Renal pelvis (tissue), 12 donors: ENCODE measurements at places on chromosomes 5 and 9. TPM values are rescaled to one million over a fixed set of nuclear protein-coding genes. Genes with fewer than 3 reads are reported as not detected.

The BARX1 gene
- 0.40 TPM for polyA plus RNA-seq

The CNTFR gene
- polyA plus RNA-seq: 48.1 TPM

GRCh38 chr5:34667705-34668104 is 11.6 kb downstream of the RAI14 start:
- DNase-seq: no peak

GRCh38 chr5:172007175-172008110 is 1.0 kb upstream of the FBXW11 start:
- DNase-seq: peak; percentile 34

DNA sequence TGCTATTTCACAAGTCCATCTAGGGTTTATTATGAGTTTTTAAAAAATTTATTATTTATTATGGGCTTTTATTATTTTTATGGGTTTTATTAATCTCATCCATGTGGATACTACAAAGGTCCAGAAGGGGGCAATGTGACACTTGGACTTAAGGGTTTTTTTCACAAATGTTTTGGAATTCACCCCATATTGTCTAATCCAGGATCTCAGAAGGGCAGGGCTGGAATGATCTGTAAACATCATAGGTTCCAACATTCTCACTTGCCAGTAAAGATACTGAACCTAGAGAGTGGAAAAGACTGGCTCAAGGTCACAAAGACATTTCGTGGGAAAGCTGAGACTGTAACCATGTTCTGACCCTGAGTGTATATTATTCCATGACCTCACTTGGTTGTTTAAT is 35.6 kb downstream of the NIM1K start:
- DNase-seq: peak; percentile 4

- DNase-seq: no peak
These were observed 721 bp downstream of the PTGES start for GRCh38 chr9:129751841-129752801.

DNA sequence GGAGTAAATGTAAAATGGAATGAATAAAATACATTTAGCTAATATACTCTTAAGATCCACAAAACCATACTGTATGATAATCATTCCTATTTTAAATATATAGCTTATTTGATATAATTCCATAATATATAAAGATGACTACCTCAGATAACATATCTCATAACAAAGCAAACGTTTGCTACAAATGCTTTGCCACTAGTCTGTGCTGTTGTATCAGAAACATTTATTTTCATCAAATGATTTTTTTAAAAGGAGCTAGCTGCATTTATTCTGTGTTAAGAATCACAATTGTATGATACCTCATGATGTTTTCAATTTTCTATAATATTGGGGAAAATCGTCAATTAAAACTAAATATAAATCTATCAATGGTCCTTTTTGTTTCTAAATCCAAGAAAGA is 567.2 kb downstream of the PTPRD start:
- DNase-seq: no peak

The PRRX2 gene
- 0.86 TPM for polyA plus RNA-seq

The AGXT2 gene
- polyA plus RNA-seq: 26.9 TPM

DNA sequence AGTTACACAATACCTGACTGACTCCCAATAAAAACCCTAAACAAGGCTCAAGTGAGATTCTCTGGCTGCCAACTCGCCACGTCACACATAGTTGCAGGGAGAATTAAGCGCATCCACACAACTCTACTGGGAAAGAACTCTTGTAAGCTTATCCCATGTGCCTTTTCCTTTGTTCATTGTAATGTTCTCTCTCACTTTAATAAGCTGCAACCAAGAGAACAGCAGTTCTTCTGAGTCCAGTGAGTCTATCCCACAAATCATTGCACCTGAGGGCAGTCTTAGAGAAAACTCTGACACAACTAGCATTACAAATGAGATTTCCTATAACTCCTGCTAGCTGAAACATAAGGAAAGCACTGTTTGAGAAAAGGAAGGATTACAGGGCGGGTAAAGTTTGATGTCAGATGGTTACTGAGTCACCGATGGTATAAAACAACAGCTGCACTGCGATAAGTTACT is 27.4 kb downstream of the CENPK start:
- no peak for DNase-seq

DNA sequence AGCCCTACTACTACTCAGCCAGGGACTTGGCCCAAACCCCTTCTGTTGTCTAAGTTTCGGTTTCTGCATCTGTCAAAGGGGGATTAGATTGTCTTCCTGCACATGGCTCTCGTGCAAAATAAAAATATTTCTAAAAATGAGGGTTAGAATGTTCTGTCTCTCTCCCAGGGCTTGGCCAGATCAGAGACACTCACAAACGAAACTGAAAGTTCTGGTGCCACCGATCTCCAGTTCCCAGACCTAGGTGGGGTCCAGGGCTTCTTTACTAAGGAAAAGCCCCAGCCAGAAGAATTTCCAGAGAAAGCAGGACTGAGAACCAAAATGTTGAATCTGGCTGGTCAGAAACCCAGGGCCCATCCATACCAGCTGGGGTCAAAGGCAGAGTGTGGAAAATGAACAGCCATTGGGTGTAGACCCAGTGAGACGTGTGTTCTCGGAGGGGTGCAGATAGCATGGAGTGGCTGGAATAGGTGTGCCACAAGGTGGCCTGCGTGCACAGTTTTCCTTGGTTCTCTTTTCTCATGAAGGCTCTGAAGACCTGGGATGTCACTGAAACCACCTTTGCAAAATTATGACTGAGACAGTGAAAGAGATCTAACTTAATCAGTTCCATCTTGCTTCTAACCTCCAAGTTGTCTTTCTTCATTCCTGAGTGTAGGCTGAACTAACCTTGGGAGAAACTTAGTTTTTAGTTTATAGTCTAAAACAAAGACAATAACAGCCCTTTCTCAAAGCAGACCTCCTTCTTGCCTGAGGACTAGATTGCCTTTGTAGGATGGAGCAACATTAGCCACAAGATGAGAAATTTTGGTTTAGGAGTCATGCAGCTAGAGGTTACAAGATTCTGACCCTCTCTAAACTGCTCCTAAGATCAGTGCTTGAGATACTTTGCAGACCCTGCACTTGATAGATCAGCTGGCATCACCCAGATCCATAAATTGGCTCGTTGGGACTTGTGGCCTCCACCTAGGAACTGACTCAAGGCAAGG is 2.3 kb upstream of the SLC23A1 start:
- no peak for DNase-seq

The CACFD1 gene
- polyA plus RNA-seq: 38.4 TPM

The EIF4EBP3 gene
- polyA plus RNA-seq: 11.9 TPM

DNA sequence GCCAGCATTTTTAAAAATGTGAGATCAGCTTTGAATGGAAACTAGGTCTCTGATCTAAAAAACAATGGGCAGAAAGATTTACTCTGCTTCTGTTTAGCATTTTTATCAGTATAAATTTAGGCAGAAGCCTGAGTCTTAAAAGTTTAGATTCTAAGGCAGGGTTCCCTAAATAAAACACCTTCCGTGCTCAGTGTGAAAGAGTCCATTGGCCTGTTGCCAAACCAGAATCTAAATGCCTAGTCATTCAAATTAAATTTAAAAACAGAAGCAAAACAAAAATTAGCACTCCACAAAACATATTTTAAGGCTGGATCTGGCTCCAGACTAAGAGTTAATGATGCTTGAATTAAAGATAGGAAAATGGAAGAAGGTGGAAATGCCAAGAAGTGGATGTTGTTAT is 4.5 kb downstream of the TYRP1 start:
- no peak for DNase-seq

- DNase-seq: peak; percentile 69
These were observed 32.7 kb upstream of the FSD1L start for GRCh38 chr9:105414947-105415661.

The CDH12 gene
- polyA plus RNA-seq: 6.1 TPM

The NEURL1B gene
- 12.7 TPM for polyA plus RNA-seq

DNA sequence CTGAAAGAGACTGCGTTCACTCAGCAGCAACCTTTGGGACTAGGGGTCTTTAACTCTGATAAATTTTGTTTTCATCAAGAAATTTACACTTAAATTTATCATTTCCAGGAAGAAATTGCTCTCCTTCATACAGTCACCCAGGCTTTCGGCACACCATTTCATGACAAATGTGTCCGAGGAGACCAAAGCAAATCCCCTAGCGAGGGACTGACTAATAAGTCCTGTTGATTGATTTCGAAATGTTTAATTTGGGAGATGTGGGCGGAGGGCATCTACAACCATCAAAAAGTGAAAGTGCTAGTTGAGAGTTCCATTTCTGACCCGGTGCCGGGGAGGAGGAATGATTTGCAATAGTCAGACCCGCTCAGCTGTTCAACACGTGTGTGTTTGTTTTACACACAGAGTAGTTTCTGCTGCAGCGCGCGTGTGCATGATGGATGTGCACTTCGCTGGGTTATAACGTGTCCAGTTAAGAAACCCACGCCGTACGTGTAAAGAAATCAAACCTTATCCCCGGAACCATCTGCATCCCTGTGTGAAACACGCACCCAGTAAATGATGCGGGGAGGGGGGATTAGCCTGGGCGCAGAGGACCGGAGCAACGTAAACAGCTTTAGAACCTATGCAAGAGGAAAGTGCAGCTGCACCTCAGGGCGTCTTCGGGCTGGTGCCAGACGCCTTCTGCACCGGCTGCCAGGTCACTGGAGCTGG is 845 bp upstream of the NR4A3 start:
- DNase-seq: peak; percentile 65

GRCh38 chr5:58818465-58818864 is 235.6 kb downstream of the RAB3C start:
- no peak for DNase-seq

DNA sequence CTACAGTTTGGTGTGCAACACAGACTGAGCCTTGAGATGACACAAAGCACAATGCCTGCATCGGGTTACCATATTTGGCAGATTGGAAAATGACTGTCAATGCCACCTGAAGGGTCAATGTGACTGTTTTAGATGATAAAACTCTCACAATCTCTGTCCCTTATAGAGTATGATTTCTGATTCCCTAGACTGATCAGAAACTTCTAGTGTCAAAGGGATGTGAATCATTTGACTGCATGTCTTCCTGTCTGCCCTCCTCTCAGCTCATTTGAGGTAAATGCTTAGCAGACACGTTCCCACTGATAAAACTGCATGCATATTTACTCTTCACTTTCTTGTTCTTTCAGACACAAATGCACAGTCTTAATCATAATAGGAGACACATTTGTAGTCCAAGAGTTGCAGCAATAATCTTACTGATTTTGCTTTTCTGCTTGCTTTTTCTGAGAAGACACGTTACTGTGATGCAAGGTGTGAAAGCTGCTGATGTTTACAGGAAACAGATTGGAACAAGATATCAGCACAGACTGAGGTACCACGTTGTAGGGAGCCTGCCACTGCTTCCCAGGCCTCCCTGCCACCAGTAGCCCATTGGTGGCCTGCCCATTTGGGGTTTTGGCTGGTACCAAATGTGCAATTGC is 77.8 kb downstream of the GCNT4 start:
- no peak for DNase-seq

- DNase-seq: no peak
These were observed 98.5 kb downstream of the ESM1 start for GRCh38 chr5:54886866-54887265.

The ZFP2 gene
- polyA plus RNA-seq: 7.7 TPM

- no peak for DNase-seq
These were observed 59.2 kb downstream of the RNF130 start for GRCh38 chr5:180012316-180012715.

DNA sequence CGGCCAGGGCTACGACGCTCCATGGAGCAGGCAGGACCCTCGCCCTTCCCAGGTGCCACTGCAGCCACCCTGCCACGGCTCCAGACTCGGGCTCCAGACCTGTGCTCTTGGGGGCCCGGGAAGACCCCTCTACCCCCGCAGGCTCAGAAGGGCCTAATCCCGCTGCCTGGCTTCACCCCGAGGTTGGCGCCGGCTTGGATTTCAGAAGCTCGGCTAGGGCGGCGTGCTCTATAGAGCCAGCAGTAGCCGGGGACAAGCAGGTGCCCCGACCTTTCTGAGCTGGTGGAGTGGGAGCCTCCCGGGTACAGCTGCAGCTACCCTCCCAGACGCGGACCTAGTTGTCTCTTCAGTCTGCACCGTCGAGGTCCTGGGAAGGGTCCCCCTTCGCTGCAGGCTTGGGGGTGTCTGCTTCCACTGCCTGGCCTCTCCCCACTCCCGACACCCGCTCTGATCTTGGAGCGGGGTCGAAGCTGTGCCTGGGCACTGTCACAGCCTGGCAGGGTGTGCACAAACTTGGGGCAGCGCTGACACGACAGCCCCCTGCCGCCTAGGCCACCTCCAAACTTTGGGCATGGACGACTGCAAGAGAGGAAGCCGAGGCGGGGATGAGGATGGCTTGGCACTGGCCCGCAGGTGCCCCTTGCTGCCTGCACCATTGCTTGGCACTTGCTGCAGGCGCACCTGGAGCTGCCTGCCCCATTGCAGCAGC is 1366.1 kb upstream of the CDH9 start:
- DNase-seq: no peak

DNA sequence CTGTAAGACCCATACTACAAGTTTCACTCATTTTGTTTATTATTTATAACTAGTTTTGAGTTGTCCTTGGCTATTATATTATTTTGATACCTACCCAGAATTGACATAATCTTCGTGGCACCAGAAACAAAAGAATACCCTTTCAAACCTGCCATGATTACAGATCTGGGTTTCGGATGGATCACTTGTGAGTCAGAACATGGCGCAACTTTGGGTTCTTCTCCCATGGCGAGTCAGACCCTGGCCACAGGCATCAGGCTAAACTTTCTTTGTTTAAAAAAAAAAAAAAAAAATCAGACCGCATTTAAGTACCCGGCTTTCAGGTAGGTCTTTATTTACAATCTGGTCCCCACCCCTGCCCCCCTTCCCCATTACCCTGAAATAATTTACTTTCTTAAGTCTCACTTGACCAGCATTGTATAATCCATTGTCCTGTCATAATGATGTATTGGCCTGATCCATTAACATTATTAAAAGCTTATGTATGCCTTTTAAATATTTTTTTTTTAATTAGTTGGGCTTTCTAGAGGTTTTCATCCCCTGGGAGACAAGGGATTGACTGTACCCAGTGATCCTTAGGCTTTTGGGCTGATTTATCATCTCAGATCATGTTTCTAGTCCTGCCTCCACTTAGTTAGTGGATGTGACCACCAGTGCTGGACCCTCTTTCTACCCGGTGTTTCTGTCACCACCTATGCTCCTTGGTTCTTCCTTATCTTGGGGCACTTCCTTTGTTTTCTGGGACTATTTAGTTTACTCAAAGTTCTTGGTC is 43.9 kb downstream of the F2RL2 start:
- no peak for DNase-seq

DNA sequence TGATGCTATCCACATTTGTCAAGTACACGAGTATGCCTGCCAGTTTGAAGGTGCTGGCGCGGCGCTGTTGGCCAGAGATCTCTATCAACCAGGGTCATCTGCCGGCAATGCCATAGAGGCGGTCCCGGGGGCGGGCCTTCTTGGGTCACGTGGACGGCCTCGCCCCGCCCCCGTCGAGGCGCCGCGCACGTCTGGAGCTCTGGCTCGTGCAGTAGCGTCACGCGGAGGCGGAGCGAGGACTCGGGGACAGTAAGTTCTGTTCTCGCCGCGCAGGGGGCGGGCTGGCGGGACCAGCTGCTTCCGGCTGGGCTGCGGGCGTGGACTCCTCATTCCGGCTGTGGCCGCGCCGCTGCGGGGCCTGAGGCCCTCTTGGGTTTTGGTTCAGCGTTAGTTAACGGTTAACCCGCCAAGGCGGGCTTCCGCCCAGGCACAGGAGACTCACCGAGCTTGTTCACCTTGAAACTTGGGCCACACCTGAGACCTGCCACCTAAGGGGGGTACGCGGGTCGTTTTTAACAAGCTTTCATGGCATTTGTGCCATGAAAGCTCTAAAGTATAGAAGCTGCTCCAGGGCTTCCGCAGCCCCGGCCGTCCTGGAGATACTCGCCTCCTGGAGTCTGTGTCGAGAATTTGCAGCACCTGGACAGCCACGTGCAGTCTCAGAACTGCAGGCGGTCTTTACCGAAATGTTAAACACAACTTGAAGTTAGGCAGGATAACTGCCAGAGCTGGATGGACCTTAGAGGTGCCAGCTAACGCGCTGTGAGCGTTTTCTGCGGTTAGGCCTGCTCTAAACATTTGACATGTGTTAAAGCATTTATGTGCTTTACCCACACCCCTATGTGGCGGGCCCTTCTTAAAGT is at the start of gene RFESD:
Gene RFESD, plus strand, starts transcription at position 209 of the 863 bp plus-strand sequence. CDS start 5,495 bp downstream, outside the sequence.
- peak; percentile 96 for DNase-seq
